ENCODE measurements at places on chromosomes 1 and 21.

GRCh38 chr1:211920141-211920572 is 89.6 kb upstream of the LPGAT1 start:
- no peak for DNase-seq

DNA sequence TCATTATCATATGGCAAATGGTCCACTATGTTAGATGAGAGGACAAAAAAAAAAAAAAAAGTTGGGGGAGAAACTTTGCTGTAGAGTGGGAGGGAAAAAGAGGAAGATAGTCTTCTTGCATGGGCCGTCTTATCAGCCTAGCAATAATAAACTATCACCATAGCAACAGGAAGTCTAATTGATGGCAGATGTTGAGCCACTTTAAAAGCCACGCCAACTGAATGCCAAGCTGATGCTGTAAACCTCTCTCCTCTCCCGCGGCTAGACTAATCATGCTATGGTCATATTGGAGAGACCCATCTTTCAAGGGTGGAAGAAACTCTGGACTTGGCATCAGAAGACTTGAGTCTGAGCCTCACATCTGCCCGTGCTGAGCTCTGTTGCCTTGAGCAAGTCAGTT is 122.2 kb upstream of the HOOK1 start:
- DNase-seq = no peak

DNA sequence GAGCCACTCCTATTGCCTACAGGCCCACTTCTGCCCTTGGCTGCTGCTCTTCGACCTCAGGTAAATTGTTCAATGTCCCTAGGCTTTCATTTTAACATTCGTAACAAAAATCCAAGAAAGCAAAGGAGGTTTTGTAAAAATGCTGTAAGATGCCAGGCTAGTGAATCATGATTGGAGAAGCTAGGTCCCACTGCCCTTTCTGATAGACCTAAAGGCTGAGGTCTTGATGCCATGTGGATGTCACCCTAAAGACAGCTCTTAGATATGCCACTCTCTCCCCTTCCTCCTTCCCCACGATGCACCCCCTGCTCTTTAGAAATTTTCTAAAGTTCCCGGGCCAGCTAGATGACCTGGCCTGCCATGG is 9.9 kb upstream of the TMEM39B start:
- DNase-seq = no peak

DNA sequence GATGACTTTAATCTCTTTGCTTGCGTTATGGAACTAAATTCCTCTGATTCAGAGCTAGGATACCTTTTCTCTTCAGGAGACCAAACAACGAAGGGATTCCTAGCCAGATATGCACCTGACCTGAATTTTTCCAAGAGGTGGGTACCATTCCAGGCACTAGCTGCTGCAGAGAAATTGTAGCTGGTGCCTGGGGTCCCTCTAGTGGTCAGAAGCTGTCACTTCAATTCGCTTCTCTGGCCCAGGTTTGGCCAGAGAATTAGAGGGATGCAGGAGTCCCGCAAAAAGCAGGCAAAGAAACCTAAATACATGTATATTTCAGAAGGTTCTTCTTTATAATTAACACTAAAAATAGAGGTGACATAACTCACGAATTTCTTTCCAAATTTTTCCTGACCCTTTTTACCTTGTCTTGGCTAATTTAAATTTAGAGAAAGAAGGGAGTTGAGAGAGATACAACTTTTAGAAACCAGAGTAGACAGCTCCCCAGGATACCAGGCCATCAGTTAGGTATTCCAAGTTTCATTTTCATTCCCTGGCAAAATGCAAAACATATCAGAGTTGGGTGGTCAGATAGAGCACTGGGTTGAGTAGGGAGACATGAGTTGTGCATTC is 9.6 kb downstream of the ACKR1 start:
- no peak for DNase-seq

DNA sequence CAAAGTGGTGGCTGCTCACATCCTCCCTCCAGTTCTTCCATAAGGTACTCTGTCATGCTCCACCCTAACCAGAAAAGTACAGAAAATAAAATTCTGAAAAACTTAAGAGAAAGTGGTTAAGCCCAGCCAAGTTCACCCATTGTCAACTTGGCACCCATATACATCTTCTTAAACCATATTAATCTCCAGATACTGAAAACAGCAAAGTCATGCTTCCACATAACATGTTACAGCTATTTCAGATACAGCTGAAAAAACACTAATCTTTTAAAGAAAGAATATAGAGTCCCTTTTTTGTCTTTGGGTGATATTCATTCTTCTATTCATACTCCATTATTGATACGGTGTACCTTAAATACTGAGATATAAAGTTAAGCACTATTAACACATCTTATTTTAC is 577.8 kb downstream of the KCNT2 start:
- DNase-seq = no peak

DNA sequence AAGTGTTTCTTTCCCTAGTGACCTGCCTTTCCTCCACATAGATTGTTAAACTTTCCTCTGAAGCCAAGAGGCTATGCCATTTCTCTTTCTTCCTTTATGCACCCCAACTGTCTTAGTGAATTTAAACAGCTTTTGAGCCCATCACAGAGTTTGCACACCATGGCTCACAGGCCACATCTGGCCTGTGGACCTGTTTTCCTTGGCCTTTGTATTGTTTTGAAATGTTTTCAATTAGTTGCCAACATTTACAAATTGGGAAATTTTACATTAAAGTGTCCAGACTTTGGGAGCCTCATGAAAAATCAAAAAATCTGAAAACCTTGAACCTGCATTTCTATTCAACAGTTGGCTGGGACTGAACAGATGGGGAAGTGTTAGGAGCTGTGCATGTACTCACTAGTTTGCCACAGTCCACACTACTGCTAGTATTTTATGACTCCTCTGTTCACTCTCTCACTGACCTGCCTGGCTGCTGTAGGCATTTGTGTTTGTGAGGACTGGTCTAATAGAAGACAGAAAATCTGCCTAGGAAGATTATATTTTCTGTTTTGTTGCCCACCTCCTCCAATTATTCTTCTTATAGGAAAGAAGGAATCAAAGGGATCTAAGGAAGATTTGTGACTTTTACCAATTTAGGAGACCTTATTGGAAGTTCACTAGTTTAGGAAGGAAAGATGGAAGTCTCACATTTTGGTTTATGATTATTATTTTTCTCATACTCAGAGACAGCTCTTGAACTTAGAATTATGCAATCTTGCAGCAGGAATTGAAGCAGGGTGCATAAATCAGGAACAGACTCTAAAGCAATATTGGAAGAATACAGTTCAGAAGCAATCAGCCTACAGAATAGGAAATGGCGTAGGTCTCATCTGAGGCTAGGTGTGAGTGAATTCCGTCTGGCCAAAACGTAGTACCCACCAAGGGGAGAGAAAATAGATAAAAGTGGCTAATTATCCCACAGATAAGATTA is 134.7 kb downstream of the HLX start:
- no peak for DNase-seq

GRCh38 chr1:145922266-145922665 is 3.7 kb upstream of the PEX11B start:
- no peak for DNase-seq

DNA sequence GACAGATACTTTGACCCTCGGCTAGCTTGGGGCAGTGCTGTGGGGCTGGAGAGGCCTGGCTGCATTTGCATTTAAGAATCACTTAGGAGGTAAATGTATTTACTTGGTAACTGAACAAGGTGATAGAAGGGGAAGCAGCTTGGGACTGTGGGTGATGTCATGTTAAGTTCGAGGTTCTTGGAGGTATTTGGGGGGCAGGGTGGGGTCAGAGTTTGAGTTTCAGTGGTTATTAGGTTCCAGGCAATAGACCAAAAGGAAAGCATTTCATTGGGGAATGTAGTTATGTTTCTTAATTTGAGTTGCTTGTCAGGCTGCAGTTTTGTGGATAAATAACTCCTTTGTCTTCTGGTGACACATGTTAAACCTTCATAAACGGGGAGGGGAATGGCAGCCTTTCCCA is 2.4 kb upstream of the FAM78B start:
- no peak for DNase-seq

- no peak for DNase-seq
Observed at GRCh38 chr1:226132728-226133503, 53.6 kb downstream of the ACBD3 start.

DNA sequence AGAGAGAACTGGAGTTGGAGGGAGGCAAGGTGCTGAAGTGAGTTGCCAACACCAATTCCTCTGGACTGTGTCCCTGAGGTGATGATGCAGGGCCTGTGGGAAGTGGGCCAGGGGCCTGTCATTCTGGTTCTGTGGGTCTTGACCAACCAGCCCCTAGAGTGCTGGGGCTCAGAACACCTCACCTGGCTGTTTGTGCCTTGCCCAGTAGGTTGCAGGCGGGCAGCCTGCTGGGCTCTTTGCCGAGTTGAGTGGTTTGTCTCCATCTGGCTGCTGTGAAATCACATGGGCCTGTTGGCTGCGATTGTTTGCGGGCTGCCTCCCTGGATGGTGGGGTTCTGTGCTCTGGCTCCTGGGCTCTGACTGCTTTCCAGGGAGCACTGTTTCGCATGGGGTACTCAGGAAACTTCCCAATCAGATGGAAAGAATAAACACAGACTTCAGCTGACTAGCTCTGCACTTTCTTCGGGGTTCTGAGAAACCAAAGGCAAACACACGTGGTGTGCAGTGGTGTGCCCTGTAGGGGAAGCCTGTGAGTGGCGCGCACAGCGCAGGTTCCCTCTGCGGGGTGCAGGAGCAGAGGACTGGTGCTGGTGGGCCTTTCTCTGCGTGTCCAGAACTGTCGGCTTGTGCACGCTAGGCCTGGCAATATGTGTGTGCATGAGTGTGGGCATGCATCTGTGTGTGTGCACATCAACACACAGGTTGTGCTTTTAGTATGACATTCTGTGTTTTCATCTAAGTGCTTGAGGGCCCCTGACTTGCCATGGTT is 95.1 kb downstream of the RHOU start:
- no peak for DNase-seq

- DNase-seq = no peak
Observed at GRCh38 chr1:51284487-51284954, 45.8 kb downstream of the TTC39A start.

DNA sequence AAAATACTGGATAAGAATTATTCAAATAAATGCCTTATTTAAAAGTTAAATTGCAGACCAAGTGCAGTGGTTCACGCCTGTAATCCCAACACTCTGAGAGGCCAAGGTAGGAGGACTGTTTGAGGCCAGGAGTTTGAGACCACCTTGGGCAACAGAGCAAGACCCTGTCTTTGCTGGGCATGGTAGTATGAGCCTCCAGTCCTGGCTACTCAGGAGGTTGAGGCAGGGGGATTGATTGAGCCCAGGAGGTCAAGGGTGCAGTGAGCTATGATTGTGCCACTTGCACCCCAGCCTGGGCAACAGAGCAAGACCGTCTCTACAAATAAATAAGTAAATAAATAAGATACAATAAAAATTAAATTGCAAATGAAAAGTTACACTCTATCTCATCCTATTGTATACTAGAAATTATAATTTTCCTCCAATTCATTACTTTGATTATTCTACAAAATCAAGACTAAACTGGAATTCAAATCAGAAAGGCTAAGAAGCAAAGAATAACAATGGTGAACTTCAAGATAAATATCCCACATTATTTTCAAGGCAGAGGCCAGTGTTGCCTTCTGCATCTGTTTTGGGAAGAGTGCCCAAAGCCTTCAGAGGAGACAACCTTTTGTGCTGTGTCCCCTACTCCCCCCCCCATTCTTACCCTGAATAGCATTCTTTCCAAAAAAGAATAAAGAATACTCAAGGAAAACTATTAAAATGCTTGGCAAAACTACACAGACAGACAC is 73.3 kb upstream of the IRF2BP2 start:
- no peak for DNase-seq

- no peak for DNase-seq
Observed at GRCh38 chr1:94801919-94802546, 18.1 kb upstream of the SLC44A3 start.

DNA sequence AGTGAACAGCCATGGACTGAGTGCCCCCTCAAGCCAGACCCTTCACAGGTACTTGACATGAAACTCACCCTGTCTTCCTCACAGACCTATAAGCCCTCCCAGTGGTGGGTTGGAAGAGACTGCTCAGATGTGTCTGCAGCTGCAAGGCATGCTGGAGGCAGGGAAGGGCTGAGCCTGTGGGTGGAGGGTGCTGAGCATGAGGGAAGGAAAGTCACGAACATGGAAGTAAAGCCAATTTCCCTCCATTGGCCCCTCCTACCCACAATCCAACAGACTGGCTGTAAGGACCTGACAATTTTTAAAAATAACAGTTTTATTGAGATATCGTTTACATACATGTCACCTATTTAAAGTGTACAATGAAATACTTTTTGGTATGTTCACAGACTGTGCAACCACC is 44.1 kb downstream of the RCSD1 start:
- no peak for DNase-seq

DNA sequence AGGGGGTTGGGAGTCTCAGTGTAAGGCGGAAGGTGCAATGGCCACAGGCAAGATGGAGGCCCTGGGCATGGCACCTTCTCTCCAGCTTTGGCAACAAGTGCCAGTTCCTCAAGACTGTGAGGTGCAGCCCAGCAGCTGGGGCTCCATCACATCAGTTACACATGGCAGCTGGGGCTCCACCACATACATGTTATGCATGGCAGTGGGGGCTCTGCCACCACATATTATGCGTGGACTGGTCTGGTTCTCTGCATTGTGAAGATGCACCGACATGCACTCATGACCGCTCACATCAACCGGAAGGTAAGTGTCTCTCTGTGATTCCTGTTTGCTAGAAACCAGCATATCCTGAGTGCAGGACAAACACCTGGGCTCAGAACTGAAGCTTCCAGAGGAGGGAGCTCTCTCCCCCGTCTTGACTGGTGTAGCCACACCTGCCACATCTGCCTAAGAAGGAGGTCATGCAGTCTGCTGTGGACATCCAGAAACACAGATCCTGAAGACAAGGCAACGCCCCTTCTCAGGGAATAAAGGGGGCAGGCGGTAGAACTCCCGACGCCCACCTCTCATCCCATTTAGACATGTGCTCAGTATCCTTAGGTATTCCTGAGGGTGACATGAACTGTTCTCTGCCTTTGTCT is 104.1 kb upstream of the TMPRSS2 start:
- DNase-seq = no peak

DNA sequence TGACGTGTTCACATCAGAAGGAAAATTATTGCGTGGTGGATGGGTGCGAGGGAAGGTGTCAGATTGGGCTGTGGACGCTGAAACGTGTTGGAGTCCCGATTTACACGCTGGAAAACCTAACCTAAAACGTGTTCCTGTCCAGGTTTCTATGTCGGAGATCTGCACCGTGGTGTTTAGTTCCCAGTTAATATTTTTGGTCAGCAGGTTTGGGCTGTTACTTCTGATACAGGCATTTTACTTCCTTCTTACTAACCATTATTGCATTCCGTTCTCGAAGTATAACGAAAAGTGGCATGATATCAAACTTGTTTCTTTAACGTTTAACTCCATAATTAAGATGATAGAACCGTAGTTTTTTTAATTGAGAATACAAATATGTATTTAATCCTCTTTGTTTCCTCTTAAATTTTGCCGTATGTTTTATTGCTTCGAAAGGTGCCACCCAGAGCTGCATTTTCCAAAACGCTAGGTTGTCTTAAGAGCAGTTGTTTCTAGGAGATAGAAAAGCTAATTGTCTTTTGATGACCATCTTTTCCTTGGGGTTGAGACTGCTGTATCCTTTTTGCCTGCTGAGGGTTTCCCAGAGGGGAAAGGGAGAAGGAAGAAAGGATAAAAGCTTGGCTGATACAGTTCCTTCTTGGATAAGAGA is 1.3 kb downstream of the ADARB1 start:
- no peak for DNase-seq

- DNase-seq = no peak
Observed at GRCh38 chr1:227735539-227736285, 477 bp downstream of the SNAP47 start.

Measured in activated CD4-positive, alpha-beta T cell treated with anti-CD3 and anti-CD28 coated beads for 1 hour (primary cell).